ENCODE measurements at places on chromosomes 13 and 19.
A peak's percentile ranks its signal among the peaks of the same experiment; 100 is the strongest.

- no peak for DNase-seq
Measured at GRCh38 chr13:104715111-104715510, 1648.9 kb upstream of the SLC10A2 start.

- DNase-seq = peak; percentile 85
Measured at GRCh38 chr19:57099199-57099661, 20.6 kb upstream of the USP29 start.

DNA sequence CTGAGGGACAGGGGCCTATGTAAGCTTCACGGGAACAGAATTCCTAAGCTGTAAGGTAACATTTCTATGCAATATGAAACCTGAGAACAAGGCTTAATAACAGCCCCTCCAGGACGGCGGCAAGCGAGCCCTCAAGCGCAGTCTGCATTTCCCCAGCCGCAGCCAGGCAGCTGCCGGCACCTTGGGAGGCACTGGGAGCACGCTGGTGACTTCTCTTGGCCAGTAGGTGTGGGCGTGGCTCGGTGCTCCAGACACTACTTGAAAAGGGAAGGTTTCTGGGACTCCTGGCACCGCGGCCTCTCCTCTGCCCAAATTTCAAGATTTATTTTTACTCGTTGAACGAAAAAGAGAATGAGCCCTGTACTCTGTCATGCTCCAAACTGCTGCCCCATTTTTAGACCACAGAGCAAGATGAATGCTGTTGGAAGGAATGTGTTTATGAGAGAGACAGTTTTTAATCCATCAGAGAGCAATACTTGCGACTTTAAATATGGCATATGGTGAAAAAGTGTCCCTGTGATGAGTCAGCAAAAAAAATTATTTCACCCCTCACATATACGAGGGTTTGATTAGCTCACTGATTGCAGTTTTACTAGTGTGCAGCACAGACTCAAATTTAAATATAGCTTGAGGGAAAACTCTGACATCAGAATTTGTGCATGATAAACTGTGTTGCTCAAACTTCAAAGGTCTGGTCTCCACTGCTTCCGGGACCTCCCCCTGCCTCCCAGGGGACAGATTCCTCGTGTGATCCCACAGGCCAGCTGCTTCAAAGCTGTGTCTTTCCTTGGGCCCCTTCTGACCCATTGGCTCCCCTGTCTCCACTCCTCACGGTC is 81.2 kb downstream of the COL4A2 start:
- peak; percentile 45 for DNase-seq

GRCh38 chr13:104181526-104182231 is 1115.5 kb upstream of the SLC10A2 start:
- DNase-seq = no peak

DNA sequence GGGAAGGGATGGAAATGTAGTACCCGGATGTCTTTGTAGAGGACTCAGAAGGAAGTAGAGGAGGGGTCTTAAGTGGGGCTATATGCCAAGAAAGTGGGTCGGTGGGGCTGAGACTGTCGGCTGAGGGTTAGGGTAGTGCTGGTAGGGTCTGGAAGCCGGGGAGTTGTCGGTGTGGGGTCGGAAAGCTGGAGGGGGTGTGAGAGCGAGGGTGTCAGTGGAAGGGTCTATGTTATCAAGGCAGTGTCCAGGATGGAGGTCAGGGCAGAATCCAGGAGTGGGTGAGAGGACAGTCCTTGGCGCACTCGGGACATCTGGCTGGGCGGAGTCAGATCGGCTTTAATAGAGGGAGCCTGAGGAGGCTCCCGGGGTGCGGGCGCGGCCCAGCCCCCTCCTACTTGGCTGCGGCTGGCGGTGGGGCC is 1.7 kb downstream of the HSPB6 start:
- DNase-seq = no peak

- DNase-seq = no peak
Measured at GRCh38 chr19:57263244-57263741, 17.0 kb upstream of the ZNF460 start.

DNA sequence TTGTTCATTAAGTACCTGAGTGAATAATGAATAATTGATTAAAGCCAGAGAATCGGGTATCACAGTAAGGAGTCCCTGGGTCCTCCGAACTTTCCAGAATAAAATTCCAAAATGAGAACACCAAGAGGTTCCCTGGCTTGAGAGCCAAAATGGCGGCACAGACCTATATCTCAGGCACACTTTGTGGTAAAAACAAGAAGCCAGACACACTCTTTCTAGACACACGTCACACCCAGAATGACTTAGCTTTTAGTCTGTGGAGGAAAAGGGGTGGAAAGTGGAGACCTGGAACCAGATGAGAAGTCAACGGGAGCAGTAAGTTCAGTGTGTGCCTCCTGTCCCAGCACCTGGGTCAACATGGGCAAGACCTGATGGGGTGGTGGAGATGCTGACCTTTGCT is 8.4 kb downstream of the ARL11 start:
- DNase-seq = no peak

DNA sequence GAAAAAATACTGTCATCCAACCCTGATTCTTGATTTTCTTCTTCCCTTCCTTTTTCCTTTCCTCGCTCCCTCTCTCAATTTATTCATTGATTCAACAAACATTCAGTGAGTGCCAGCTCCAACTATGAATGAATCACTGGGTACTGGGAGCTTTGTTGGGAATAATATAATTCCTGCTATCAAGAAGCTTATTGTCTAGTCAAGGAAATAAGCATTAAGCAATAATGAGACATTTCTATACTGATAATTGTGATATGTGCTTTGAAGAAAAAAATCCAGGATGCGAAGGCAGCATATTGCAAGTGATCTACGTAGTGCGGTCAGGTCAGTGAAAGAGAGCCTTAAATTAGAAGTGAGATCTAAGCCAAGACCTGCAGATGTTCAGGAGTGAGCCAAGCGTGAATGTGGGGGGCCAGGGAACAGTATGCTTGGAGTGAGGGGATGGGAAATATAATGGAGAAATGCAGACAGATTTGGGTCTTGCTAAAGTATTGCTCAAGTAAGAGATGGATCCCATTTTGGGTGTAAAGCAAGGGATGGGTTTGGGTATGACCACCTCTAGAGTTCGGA is 253.5 kb downstream of the LHFPL6 start:
- no peak for DNase-seq

GRCh38 chr19:43739439-43740235 is 15.1 kb downstream of the SMG9 start:
- DNase-seq = no peak

GRCh38 chr13:28753208-28753892 is 34.6 kb upstream of the SLC46A3 start:
- DNase-seq = peak; percentile 83

GRCh38 chr13:32624441-32624840 is 38.2 kb downstream of the PDS5B start:
- peak; percentile 24 for DNase-seq

- peak; percentile 8 for DNase-seq
Measured at GRCh38 chr13:47252627-47253026, 355.8 kb upstream of the HTR2A start.

- no peak for DNase-seq
Measured at GRCh38 chr13:21053231-21053630, 8.2 kb downstream of the LATS2 start.

GRCh38 chr13:41407380-41407779 is 50.0 kb upstream of the RGCC start:
- no peak for DNase-seq

DNA sequence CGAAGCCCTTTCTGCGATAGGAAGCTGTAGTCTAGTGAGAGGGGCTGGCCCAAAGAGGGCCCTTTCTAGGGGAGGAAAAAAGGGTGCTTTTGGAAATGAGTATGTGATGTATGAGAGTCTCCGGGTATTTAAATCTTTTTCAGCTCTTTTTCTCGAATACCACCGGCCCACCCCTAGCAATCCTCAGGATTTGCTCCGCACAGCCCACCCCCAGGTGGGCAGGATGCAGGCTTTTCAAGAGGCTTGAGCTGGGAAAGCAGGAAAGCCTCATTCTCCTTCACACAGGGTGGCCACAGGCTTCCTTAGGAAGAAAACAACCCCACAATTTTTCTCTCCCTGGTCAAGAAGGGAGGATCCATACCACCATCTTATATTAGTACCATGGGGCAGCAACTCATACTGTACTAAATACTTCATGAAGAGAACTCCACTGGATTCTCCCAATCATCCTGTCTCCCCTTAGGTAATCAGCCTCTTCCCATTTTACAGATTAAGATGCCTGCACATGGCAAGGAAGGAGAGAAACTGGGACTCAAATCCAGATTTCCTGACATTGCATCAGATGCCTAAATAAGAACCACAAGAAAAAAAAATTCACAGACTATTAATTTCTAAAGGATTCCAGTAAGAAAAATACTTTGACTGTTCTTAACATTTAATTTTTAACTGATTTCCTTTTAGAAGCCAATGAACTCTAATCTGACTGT is 84.4 kb downstream of the STK24 start:
- no peak for DNase-seq

DNA sequence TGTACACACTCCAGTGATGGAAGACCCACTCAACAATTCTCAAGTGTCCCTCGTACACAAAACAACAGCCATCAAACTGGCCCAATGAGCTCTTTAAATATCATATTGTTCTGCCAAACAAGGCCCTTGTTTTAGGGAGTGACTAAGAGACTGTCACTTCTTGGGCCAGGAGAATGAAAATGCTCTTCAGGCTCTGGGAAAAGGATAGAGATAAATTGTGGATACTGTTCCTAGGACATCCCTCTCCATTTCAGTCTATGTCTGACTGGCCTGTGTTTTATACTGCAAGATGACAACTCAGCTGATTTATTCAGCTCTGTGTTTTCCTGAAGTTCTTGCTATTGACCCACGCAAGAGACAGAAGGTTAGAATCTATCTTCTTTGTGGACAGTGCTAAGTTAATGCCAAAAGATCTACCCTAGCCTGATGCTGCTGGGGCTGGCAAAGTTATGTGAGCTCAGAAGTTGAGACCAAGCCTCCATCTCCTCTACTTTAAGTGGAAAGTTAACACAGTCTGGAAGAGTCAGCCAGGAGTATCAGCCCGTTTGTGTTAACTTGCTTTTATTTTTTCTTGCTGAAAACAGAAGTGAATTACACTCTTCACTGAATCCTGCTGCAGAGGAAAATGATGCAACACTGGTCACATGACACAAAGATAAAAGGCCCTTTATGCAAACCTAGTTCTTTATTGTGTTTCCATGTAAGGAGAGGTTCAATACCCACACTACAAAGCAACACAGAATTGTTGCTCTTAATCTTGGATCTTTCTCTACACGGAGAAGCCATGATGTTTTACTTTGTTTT is 14.6 kb downstream of the FRY start:
- DNase-seq = no peak

DNA sequence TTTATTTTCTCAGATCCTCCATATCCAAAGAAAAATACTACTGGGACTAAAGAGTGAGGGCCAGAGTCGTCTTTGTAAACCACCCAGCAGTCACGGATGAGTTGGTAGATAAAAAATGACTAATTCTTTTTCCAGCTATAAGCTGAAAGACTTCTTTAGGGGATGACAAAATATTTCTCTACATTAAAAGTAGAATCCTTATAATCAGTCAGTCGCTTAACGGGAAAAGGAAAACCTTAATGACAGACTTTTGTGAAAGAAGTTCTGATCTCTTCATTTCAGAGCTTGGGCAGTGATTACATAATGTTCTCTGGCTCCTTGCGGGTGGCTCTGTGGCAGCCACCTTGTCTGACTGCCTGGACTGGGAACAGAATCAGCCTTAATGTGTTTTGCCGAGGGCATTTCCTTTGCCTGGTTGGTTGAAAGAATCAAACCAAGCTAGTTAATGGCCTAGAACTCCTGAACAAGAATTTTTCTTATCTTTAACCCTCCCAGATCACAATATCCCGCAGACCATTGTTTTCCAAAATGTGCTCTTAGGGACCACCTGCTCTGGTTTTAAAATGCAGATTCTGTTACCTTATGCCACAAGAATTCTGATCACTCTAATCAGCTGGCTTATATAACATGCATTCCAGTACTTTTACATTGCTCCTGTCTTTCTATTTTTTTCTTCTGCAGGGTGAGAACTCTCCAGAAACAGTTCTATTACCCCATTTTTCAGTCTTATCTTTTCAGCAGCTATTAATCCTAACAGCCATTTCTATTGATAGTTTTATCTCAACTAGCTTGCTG is 2.5 kb downstream of the ITM2B start:
- no peak for DNase-seq

GRCh38 chr19:41940731-41941409 is 12.6 kb upstream of the ERFL start:
- DNase-seq = no peak

All from AG08396 (cell line).